G401 (cell line): ENCODE measurements at places on chromosomes 2 and 18.

DNA sequence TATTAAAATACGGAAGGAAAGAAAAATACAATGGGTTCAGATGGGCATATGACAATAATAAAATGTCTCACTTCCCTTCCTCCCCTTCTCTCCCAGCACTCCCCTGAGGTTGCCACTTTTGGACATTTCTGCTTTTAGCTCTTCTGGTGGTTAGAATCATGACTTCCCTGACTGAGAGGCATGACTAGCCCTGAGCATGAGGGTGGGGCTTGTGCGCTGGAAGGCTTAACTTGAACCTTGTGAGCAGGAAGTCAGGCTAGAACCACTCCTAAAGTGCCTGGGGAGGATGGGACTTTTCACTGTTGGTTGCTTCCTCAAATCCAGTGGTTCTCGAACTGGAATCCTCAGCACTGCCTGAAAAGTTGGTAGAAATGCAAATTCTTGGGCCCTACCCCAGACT is 19.7 kb upstream of the ARHGAP25 start:
- no peak for DNase-seq

- DNase-seq, result no peak
Measured at GRCh38 chr18:57026316-57026715, 120.6 kb upstream of the BOD1L2 start.

DNA sequence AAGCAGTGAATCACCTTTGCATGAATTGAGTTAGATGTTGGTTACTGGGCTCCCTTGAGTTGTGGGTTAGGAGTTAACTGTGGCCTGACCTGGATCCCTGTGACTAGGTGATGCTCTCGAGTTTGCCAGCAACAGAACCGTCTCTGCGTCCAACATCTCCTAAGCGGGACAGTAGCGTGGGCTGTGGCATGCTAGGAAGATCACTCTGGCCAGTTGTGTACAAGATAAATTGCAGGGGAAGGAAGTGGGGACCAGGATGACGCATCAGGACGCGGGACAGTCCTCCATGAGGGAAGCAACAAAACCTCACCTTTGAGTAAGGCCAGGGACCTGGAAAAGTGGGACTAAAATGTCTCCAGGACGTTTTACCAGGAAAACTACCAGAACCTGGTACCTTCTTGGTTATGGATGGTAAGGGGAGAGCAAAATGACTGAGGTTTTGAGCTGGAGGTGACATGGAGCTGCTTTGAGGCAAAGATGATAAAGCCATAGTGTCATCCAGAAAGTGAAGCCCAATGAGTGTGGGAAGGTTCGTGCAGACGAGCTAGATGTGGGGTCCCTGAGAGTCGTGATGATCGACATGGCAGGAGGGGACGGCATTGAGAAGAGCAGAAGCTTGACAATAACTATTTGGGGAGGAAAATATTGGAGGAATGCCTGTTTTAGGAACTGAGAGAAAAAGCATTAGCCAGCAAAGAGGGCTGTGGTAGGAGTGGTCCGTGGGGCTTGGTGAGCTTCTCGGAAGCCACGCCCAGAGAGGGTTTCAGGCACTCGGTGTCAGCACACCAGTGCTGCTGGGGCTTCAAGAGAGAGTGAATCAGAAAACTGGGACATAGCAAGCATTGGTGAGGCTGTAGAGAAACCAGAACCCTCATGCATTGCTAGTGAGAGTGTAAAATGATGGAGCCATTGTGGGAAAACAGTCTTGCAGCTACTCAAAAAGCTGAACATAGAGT is 95.1 kb downstream of the SMAD7 start:
- no peak for DNase-seq

- DNase-seq, result no peak
Measured at GRCh38 chr2:159617100-159617499, 752 bp upstream of the BAZ2B start.

DNA sequence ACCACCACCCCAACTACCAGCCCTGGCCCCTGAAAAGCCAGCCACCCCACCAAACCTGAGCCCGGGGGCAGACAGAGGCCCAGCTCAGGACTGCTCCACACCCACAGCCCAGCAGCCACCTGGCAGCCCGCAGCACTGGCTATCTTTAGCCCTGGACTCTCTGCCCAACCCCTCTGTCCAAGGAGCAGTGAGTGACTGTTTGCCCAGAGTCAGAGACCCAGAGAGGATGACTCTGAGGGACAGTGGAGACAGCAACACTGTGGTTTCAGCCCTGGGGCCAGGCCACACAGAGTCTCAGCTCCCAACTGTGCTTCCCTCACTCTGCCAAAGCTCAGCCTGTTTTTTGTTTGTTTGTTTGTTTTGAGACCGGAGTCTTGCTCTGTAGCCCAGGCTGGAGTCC is 32.6 kb downstream of the BIN1 start:
- DNase-seq, result peak; percentile 44

DNA sequence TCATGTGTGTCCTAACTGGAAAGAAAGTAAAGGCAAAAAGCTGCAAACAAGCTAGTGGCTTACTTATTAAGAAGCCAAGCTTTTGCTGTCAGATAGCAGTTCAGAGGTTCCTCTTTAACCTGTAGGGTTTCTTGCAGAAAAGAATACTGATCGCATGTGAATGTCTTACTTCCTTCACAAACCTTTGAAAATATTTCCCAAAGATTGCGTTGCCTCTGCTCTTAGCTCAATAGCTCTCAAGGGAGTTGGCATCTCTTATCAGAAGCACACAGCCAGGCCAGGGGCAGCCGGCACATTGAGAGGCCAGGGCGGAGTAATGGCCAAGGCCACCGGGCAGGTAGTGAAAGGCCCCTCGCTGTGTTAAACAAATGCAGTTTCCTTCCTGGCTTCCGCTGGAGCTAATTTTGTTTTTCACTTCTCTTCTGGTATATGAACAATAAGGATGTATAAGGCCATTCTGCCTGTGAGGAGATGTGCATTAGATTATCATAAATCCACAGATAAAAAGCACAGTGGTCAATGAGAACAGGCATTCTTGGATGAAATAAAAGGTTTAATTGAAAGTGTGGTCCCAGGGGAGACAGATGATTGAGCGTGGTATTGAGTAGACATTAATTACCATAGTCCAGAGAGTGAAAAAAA is 542.4 kb upstream of the NRP2 start:
- DNase-seq, result no peak

DNA sequence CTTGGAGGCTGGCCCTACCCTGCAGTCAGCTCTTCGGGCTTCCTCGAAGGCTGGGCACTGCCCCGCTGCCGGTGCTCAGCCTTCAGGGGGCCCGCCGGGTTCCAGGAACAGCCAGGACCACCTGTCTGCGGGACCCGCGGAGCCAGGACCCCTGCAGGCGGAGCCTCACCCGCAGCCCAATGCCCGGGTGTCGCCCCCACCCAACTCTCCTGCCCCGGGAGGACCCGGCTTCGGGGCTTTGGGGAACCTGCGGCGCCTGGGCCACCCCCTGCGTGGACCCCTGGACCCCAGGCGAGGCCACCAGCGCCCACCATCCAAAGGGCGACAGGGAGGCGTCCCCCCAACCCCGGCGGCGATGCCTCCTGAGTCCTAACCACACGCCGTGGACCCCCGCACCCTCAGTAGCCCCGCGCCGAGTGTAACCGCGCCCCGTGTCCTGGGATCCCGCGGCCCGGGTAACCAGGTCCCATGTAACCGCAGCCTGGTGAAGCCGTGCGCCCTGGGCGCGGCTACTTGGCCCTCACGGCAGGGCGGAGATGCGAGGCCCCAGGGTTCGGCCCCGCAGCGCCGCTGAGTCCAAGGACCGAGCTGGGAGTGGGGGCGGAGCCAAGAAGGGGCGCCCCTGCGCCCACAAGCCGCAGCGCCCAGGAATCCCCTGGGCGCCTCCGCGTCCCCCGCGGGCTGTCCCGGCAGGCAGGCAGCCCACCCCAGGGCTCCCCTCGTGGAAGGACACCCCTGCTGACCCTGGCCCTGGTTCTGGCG is 11.0 kb upstream of the UBE2F start:
- DNase-seq, result no peak

- no peak for DNase-seq
Measured at GRCh38 chr2:147057892-147058490, 786.8 kb upstream of the ACVR2A start.
